Cerebellar nuclear complex (tissue), 1 donor: ENCODE measurements at places on chromosomes 16 and 17.

GRCh38 chr16:65377195-65377594, 255.3 kb upstream of the CDH11 start:
- no peak for DNase-seq

- DNase-seq, result no peak
Measured at GRCh38 chr17:17700251-17700969, 19.2 kb downstream of the RAI1 start.

- DNase-seq, result no peak
Measured at GRCh38 chr17:82216301-82217119, 3.9 kb upstream of the CCDC57 start.

GRCh38 chr16:4273858-4274311, 1.1 kb upstream of the TFAP4 start:
- no peak for DNase-seq

DNA sequence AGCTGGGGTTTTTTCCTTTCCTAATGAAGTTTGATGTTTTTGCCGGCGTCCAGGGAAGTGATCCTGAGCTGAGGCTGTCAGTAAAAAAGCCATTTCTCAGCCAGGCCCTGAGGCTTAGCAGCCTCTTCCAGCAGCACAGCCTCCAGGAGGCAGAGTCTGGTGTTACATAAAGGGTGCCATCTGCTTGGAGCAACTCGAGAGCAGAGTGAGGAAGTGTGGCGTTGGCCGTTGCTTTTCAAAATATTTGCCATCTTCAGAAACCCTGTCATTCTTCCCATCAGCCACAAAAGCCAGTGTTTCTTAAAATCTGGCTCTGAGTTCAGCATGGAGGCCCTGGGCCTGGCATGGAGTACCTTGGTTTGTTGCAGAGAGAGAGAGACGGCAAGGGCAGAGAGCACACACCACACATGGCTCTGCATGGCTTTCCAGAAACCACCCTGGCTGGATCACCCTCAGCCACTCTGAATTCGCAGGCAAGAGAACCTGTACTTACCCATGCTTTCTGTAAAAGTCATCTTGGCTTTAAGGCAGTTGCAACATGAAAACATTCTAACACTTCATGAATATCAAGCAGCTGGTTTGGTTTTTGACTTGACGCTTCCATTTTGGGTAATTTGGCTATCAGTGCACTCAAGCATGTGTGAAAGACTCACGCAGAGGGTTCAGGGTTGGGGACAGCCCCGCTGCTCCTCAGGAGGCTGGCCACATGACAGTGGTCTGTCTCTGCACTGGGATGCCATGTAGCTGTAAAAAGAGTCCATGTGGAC, 21.0 kb downstream of the PMM2 start:
- no peak for DNase-seq

DNA sequence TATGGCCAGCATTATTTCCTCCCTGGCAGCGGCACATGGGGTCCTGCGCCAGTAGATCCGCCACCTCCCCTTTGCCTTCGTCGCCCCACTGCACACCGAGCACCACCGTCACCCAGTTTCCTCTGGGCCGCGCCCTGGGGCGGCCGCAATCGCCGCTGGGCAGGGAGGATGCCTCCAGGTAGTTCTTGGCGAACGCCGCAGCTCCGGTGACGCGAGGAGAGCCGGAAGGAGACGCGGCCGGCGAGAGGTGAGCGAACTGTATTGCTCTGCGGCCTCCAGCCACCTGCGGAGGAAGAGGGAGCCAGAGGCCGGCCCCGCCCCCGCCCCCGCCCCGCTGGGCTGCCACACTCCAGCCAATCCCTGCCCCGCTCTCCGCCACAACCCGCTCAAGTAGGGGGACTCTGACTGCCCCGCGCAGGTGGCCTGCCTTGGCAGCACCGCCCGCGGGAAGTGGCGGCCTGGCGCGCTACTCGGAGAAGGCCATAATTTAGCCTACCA, 11.8 kb upstream of the SLFN13 start:
- DNase-seq, result no peak
